Lung microvascular endothelial cell (primary cell): ENCODE measurements at places on chromosomes 11 and 22. TPM values are rescaled to one million over a fixed set of nuclear protein-coding genes. Genes with fewer than 3 reads are reported as not detected.

DNA sequence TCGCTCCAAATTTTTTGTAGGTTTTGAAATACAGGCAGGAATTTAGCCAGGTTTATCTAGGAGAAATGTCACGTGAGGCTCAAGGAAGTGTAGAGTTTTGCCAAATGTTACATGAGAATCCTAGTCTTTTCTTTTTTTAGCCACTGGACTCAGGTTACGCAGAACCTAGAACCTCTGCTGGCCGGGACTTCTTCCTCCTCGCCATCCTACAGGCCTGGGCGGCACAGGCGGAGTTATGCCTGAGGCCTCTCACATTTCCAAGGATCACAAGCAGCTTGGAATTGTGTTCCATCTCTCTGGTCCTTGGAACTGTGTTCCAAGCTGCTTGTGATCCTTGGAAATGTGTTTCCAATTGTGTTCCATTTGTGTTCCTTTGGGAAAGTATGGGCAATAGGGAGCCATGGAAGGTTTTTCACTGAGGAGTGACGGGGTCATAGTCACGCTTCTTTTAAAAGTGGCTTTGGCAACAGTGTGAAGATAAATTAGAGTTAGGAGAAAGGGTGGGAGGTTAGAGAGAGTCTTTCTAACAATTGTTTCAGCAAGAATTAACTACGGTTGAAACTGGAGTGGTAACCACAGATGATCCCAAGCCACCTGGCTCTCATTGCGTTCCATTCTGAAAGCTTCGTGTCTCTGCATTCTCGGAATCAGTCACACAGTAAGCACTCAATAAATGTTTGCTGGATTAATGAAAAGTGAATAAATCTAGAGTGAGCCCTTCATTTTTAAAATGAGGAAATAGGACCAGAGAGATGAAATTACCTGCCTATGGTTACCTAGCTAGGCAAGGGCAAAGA, 12.5 kb upstream of the POU2AF1 start:
- no peak for DNase-seq

DNA sequence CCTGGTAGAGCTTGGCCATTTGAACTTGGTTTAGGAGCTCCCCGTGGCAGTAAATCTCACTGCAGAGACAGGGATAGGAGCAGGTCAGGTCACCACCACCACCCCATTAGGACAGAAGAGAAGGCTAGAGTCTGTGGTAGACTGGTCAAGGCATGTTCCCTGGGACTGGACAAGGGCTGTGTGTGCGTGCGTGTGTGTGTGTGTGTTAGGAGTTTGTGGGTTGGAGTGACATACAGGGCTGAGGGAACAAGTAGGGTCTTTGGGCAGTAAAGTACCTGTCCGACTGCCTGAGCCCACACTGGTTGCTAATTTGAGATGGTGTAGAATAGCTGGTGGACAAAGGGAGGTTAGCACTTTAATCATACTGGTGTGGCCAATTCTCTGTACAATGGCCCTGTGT, 16.1 kb downstream of the TREH start:
- DNase-seq, result no peak

GRCh38 chr11:133905677-133906156, 51.1 kb downstream of the IGSF9B start:
- no peak for DNase-seq

GRCh38 chr22:32005453-32005852, 37.6 kb upstream of the SLC5A1 start:
- DNase-seq, result no peak

The EHF gene
- not detected in 2 replicates for total RNA-seq

The TECTA gene
- 0.20 and 0.22 TPM in 2 replicates for total RNA-seq

The SCT gene
- not detected in 2 replicates for total RNA-seq

The DEFB131B gene
- not detected in 2 replicates for total RNA-seq
